ENCODE measurements at places on chromosomes 16 and 17.

DNA sequence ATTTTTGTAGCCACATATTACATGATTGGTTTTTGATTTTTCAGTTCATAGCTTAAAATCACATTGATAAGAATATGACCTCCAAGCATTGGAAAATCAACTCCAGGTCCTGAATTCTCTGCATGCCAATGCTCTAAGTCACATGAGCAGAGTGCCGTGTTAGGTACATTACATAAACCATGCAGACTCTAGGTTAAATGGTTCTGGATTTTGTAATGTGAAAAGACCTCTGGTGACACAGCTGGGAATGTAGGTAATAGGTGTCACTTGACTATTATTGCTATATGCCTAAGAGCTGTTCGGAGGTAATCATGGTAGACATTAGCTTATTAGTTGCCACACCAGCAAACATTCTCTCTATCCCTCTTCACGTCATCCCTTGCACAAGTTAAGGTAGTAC lies 231.1 kb upstream of the SALL1 start:
- DNase-seq: no peak

DNA sequence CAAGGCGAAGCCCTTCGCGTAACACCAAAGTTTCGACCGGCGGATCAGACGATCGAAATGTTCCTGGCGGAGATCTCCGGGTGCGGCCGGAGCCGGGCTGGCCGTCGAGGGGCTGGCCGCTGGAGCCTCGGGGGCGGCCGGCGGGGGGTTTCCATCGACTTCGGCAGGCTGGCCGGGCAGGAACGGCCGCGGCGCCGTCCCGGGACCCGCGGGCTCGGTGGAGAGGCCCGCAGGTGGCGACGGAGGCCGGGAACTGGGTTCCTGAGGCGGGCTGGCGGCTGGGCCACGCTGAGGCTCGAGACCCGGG lies 1.1 kb downstream of the EPOP start:
- no peak for DNase-seq

DNA sequence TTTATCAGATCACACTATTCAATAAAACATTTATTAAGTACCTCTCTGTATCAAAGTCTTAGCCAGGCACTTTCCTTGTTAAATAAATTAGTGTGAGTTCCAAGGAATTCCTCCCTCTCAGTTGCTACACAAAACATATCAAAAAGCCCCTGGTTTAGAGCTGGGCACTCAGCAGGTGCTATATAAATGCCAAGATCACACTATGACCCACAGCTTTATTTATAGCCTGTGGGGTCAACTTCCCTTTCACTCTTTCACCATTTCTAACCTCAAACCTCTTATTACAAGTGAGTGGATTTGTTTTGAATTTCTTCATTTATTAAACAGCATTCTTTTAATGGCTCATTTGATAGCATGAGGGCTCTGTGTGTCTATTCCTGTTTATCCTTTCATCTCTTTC lies 112.6 kb upstream of the MPHOSPH6 start:
- no peak for DNase-seq

DNA sequence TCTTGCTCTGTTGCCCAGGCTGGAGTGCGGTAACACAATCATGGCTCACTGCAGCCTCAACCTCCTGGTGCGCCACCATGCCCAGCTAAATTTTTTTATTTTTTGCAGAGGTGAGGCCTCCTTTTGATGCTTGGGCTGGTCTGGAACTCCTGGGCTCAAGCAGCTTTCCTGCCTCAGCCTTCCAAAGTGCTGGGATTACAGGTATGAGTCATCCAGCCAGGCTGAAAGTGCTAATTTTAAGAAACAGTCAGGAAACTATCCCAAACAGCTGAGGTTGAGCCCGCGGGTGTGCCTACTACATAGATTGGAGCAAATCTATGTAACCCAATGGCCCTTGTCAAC lies 738 bp upstream of the XPO6 start:
- DNase-seq: no peak

GRCh38 chr17:32341141-32341856 lies 674 bp downstream of the C17orf75 start:
- peak; percentile 14 for DNase-seq

GRCh38 chr16:64866021-64866420 lies 255.8 kb downstream of the CDH11 start:
- DNase-seq: no peak

- no peak for DNase-seq
These were observed 5.8 kb upstream of the NRN1L start for GRCh38 chr16:67878846-67879245.

GRCh38 chr17:61454381-61455323 lies 2.4 kb downstream of the TBX4 start:
- no peak for DNase-seq

DNA sequence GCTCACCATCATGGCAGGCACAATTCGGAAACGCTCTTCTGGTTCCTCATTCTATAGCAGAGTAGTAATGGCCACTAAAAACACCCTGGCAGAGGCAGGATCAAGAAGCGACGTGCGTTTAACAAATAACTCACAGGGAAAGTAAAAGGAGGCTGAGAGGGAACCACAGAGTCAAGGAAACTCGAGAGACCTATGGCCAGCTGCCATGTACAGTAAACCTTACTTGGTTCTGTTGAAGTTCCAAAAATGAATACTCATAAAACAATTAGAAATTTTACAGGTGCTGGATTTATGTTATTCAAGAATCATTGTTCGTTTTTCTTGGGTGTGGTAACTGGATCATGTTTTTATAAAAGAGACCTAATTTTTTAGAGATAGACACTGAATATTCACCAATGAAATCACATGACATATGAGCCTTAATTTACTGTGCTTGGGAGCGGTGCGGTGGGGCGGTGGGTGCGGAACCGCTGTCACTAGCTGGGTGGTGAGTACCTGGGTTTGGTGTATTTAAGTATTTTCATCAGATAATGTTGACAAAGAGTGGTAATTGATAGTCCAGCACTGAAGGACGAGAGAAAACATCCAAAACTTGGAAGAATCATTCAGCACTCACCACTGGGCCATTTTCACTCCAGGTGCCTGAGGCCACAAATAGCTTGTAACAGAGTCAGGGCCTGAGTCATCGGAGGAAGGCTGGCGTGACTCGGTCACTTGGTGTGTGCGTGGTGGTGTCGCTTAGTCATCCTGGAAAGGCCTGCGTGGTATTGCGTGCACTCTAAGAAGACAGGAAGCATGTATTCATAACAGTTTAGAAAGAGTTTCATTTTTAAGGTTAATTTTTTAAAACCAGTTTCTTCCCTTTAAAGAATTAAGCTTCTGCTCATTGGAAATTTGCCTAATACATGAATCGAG lies 135.4 kb upstream of the CHMP6 start:
- DNase-seq: no peak

DNA sequence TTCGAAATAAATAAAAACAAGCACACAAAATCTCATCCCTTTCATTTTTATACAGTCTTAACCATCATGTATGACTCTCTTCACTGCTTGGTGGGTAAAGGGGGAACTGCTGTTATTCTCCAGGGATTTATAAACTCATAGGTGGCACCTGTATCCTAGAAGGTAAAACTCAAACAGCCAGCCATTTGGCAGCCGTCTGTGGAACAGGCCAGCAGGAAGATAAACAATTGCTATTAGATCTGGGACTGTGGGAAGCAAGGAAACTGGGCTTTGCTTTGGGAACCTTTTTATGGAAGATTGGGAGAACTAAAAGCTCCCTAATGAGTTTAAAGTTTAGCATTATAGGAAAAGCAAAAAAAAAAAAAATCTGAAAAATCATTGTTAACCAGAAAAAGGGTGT lies 126.0 kb downstream of the TANGO6 start:
- no peak for DNase-seq

GRCh38 chr17:49842371-49842770 lies 5.5 kb downstream of the TAC4 start:
- no peak for DNase-seq

GRCh38 chr17:71849783-71850768 lies 270.7 kb upstream of the SOX9 start:
- DNase-seq: no peak

DNA sequence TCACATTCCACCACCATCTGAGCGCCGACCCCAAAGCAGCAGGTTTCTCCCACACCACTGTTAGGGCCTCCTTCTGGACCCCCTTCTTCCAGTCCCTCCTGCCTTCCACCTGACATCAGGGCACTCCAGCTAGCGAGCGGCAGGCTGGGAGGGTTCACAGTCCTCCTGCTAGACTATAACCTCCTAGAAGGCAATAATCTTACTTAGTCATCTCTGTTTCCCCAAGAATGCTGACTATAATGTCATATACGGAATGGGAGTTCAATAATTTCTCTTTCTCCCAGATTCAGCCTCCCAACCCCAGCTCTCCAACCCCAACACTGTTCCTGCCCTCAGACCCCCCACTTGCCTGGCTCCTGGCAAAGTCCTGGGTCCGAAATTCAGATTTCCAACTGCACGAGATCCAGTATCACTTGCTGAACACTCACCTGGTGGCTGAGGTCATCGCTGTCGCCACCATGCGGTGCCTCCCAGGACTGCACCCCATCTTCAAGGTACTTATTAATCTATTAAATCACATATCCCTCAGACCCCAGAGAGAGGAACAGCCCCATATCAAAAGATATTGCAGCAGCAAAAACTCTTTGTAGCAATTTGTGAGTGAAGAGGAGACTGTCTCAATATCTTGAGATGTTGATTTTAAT lies 5.6 kb downstream of the ALOX12 start:
- DNase-seq: peak; percentile 13

- no peak for DNase-seq
These were observed 20.2 kb upstream of the ENDOV start for GRCh38 chr17:80394629-80395216.

DNA sequence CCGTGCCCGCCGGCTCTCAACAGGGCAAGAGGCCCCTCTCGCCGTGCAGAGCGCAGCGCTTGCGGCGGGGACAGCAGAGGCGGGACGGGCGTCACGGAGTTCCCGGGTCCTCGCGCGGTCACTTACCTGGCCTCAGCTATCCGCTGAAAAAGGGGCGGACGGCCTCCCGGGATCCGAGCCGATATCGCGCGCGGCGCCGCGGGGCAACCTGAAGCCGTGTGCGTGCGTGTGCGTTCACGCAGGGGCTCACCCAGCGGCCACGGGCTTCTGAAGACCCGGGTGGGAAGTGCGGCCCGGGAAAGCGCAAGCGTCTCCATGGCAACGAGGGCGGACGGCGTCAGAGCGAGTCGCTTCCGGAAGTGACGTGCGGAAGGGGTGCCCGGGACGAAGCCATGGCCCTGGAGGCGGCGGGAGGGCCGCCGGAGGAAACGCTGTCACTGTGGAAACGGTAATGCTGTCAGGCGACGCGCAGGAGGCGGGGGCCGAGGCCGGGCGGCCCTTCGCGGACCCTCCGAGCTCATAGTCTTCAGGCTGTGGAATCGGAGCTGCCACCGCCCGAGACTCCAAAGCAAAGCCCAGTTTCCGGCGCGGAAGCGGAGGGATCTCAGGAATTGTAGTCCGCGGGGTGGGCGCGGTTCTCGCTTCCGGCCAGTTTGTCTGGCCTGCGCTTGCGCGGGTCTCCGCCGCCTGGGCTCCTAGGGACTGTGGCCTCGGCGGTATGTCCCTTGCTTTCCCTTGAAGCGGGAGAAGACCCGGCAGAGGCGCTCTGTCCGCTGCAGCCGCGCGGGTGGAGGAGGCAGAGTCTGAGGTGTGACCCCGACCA lies at the start of gene ENDOV:
ENDOV (plus strand) TSS at position 365 of the 823 bp plus-strand sequence; CDS start at position 393, 28 bp downstream.
- peak; percentile 87 for DNase-seq

GRCh38 chr16:29862383-29862883 lies 593 bp downstream of the CDIPT start:
- DNase-seq: no peak

GRCh38 chr16:4763791-4764190 lies 3.2 kb downstream of the ZNF500 start:
- DNase-seq: no peak

DNA sequence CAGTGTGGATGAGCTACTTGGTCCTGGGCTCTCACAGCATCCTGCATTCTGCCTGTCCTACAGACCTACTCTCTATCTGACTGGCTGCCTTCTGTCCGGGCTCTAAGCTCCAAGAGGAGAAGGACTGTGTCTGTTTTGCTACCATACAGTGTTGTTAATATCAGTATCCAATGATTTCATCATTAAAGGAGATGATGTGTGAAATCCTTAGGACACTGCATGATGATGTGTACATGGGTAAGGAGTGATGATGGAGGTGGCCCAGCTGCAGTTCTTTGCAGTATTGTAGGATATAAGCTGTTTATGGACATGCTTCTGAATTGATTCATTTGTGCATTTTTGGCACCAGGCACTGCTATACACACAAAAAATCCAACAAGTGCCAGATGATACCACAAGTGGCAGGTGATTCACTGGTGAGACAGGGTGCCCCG lies 536.9 kb upstream of the CDH11 start:
- DNase-seq: no peak

- DNase-seq: no peak
These were observed 524.1 kb downstream of the GRIN2A start for GRCh38 chr16:9658164-9658563.

DNA sequence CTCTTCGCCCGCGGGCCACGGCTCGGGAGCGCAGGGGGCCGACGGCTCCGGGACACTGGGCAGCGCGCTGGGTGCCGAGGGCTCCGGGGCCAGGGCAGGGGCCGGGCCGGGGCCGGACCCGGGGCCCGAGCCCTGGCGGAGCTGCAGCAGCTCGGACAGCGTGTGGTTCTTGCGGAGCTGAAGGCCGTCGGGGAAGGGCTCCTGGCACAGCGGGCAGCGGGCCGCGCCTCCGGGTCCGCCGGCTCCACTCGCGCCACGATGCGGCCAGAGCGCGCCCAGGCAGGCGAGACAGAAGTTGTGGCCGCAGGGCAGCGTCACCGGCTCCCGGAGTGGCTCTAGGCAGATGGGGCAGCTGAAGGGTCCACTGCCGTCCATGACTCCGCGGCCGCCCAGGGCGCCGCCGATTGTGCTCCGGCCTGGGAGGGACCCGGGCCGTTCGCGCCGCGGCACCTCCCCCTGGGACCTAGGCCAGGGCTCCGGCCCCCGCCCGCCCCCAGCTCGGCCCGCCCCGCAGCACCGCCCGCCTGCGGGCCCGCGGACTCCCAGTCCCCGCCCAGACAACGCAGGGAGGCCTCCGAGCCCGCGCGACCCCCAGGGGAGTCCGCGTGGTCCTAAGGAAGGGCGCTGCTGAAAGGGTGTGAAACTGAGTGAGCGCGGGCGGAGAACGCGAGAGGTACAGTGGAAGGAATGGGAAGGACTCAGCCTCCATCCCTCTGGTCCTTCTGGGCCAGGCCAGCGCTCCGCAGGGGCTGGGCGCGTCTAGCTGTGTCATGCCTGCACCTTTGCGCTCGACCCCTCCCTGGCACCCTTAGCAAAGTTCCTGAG lies at the start of gene TRIM47:
TRIM47 (minus strand) TSS at position 408 of the 825 bp plus-strand sequence; CDS start at position 375, 33 bp downstream.
- no peak for DNase-seq

DNA sequence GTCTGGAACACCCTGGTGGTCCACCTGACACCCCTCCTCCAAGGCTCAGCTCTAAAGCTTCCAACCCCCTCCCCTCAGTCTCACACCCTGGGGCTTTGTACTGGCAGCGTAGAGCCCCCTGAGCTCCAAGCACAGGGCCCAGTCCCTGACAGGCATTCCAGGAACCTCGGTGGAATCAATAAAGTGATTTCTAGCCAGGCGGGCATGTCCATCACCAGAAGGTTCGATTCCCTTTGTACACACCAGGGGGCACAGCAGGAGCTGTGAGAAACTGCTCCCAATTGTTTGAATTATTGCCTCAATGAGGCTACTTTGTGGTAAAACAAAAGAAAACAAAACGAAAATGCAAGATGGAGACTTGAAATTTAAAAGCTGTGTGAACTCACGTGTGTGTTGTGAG lies 51.8 kb downstream of the SMPD3 start:
- DNase-seq: peak; percentile 13
